ENCODE measurements at places on chromosomes 4 and X.
A peak's percentile ranks its signal among the peaks of the same experiment; 100 is the strongest.

GRCh38 chr4:88616275-88617150 lies 24.2 kb downstream of the HERC3 start:
- no peak for DNase-seq

DNA sequence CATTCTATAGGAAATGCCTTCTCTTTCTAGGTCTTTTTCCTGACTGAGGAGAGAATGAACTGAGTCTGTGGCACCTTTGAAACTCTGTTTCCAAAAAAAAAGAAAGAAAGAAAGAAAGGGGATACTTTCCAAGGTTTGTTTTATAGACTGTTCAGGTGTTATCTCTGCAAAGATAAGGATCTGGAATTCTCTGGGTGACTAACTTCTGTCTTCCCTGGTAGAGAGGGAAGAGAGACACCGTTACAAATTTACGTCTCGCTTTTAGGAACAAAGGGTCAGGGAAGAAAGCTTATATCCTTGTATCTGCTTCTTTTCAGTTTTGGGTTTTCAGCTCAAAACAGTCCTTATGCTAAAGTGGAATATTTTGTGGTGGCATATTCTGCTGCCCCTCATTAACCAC lies 314.1 kb downstream of the RAPGEF2 start:
- DNase-seq: no peak

DNA sequence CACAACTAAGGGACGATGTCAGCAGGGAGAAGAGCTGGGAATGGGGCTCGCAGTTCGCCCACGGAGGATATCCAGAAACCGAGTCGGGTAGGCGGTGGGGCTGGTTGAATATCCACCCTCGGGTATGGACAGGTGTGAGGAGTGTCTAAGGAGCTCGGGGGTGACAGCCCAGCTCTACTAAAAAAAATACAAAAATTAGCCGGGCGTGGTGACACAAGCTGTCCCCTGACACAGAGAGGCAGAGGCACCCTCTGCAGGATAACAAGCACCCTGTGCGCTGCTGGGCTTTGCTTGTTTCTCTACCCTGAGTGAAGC lies 12.2 kb upstream of the ASMTL start:
- DNase-seq: no peak

DNA sequence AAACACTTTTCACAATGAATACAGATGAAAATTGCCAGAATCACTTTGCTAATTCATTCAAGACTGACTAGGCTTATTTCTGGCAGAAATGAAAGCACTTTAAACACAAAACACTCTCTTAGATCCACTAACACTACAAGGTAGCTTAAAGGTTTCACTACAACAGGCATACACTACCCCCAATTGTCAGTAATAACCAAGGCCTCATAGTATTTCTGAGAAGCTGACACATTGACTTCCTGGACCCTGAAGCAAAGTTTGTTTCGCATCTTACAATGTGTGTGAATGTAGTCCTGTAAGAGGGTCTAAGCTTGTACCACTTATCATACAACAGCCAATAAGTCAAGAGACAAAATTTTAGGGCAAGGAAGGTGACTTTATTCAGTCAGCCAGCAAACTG lies 129.9 kb upstream of the FMR1 start:
- no peak for DNase-seq

GRCh38 chrX:20312018-20312417 lies 45.3 kb upstream of the RPS6KA3 start:
- DNase-seq: no peak

DNA sequence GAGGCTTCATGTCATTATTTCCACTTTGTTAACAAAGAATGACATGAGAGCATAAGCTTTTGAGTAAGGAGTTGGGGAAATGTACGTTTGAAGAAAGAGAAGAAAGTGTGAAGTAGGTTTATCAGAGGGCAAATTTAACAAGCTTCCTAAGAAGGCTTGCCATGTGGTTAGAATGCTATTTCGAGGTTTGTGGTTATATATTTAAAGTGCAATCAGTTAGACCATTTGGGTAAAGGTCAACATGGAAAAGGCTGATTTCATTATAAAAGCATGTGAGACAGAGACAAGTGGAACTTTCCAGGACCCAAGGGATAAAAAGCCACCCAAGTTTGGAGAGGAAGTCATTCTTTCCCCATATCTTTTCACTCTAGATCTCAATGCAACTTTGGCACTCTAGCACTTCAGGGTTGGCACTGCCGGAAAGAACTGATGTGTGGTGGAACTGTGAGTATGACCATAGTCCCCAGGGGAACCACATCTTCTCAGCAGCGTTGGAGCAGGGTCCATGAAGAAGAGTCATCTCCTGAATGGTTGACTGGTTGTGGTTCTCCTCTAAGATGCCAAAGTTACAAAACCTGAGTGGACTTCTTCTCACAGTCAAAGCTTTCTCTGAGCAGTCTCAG lies 529.9 kb downstream of the MID1IP1 start:
- DNase-seq: no peak

DNA sequence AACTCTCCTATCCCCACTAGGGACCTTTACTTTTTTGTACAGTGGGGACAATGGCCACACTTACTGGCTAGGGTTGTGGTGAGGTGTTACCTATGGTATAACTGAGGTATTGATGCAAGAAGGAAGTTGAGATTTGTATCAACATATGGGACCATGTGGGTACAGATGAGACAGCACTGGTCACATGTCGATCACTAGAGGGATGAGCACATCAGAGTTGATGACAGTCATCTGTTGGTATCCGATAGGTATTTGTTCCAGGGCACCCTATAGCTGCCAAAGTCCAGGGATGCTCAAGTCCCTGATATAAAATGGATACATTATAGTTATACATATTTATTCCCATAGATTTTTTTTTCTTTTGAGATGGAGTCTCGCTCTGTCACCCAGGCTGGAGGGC lies 12.6 kb upstream of the SLC10A3 start:
- no peak for DNase-seq

- no peak for DNase-seq
Observed at GRCh38 chrX:33969105-33969504, 163.0 kb downstream of the FAM47A start.

DNA sequence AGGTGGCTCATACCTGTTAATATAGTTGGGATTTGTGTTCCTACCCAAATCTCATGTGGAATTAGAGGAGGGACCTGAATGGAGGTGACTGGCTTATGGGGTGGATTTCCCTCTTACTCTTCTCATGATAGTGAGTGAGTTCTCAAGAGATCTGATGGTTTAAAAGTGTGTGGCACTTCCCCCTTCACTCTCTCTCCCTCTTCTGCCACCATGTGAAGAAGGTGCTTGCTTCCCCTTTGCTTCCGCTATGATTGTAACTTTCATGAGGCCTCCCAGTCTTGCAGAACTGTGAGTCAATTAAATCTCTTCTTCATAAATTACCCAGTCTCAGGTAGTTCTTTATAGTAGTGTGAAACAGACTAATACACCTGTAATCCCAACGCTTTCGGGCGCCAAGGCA lies 28.3 kb upstream of the WDR19 start:
- no peak for DNase-seq

DNA sequence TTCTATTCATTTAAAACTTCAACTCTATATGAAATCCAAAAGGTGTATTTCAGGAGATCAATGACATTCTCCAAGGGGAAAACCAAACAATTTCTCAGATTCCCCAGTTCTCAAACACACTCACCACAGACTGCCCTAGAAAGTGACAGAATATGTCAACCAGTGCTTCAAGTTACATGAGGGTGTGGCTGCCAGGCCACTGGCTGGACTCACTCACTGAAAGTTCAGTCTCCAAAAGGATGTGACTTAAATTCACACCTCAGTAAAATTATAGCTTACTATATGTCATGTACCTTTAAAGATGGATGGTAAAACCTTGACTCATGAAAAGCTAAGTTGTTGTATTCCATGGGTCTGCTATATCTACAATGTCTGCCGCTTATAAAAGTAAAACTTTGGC lies 7.3 kb downstream of the INPP4B start:
- DNase-seq: no peak

DNA sequence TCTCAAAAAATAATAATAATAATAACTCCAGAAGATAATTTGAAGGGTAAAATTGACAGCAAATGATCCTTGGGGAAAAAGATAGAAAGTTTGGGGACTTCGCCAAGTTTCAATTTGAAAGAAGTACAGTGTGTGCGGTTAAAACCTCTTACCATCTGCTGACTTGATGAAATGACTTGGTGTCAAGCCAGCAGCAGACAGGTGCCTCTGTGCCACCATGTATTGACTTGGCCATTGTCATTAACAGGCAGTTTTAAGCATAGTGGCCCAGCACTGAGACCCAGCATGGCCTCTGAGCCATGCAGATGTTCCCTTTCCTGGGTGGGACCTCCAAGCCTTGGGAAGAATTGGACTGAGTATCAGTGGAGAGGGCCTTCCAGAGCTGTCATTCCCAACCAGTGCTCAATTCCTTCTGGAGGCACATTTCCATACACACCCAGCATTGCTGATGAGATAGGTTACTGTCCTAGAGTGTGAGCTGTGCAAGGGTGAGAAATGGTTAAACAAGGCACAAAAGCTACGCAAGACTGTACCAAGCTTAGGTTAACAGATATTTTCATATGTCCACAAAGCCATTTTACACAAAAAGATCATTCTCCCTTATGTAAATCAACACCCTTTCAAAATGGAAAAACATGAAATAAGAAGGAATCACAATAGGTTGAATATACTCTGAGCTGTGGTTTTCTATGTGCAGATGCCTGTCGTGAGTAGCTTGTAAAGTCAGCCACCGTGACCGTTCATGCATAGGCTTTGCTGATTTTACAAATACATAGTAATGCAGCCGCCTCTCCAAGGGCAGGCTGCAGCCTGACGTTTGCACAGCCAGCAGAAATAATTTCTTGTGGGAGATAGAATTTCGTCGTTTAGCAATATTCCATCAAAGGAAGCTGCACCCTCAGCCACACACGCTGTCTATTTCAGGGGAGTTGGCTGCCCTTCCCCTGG lies 59.4 kb upstream of the FBXW7 start:
- no peak for DNase-seq

- peak; percentile 25 for DNase-seq
Observed at GRCh38 chrX:64204701-64205440, 637 bp downstream of the AMER1 start.

GRCh38 chr4:187321711-187322110 lies 598.1 kb upstream of the FAT1 start:
- DNase-seq: no peak

GRCh38 chr4:150164055-150164454 lies 85.8 kb downstream of the DCLK2 start:
- DNase-seq: no peak

- no peak for DNase-seq
Observed at GRCh38 chr4:23091711-23092110, 399.0 kb downstream of the GBA3 start.

- no peak for DNase-seq
Observed at GRCh38 chr4:127309369-127310102, 323.2 kb upstream of the INTU start.

GRCh38 chrX:105515561-105515960 lies 295.1 kb upstream of the TEX13A start:
- no peak for DNase-seq

DNA sequence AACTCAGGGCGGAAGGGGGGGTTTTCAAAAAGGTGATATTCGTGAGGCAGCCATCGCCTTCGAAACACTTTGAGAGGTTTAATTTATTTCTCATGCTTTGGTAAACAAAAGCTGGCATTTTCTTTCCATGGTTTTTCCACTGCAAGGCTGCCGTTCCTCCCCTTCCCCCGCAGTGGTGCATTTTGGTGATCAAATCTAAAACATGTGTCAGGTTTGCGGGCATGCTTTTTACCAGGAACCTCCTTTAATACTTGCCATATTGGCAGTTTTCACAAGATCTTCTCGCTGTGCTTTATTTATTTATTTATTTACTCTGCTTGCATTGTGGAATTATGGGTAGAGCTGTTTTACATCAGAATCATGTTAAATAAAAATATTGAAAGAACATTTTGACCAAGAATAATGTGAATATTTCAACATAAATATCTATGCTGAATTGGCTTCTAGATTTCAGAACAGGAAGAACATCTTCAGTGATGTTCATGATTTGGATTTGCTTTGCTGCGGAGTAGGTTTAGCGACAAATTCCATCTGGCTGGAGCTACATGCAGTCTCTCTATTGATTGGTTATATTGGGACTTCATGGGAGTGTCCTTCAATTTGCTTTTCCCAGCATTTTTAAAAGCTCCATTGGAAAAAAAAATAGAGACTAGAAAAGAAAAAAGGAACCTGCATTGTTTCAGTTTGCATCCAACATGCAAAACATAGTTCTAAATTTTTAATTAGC lies 54.4 kb downstream of the STOX2 start:
- no peak for DNase-seq

DNA sequence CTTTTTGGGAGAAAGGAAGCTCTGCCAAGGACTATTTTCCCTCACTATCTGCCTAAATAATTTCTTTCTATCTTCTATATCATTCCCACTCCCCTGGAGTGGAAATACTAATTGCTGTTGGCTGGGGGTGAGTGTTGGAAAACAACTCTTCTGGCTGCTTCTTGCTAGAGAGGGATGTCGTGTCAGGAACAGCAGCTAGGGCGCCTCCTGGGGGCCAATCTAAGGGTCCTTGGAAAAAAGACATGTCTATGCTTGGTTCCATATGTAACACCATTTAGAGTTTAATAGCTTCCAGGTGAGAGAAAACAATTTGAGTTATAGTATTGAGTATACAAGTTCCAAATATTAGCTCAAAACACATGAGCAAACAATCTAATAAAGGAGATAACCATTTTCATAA lies 111.3 kb downstream of the MAGEE1 start:
- DNase-seq: no peak
